NB4 (cell line): ENCODE measurements at places on chromosomes 2 and 18.

GRCh38 chr2:171008550-171009205, 79.6 kb downstream of the GORASP2 start:
- DNase-seq: no peak

GRCh38 chr18:48800466-48800865, 150.3 kb downstream of the SMAD7 start:
- DNase-seq: no peak

- DNase-seq: no peak
Measured at GRCh38 chr2:157902692-157903091, 26.6 kb upstream of the ACVR1 start.

DNA sequence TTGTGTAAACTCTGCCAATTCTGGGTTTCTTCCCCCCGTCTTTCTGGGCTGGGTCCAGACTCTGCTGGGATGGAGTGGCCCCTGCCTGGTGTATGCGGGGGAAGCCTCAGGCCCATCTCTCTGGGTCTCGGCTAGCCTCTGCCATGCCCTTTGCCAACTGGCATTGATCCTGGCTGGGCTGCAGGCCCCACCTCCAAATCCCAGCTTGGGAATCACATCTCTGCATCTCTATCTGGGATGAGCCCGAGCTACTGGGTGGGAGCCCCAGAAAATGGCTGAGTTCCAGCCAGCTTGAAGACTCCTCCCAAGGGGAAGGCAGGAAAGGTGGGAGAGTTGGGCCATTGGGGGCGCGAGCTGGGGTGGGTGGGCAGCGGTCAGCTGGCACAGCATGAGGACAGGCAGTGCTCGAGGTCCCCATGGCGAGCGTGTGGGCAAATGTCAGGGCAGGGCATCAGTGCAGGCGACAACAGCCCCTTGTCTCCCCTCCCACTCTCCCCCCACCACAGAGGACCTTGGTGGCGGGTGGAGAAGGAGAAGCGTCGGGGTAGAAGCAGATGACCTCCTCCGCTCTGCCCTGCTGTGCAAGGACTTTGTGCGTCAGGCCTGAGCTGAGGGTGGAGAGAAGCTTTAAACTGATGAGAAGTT, 139.4 kb downstream of the ASB1 start:
- no peak for DNase-seq

DNA sequence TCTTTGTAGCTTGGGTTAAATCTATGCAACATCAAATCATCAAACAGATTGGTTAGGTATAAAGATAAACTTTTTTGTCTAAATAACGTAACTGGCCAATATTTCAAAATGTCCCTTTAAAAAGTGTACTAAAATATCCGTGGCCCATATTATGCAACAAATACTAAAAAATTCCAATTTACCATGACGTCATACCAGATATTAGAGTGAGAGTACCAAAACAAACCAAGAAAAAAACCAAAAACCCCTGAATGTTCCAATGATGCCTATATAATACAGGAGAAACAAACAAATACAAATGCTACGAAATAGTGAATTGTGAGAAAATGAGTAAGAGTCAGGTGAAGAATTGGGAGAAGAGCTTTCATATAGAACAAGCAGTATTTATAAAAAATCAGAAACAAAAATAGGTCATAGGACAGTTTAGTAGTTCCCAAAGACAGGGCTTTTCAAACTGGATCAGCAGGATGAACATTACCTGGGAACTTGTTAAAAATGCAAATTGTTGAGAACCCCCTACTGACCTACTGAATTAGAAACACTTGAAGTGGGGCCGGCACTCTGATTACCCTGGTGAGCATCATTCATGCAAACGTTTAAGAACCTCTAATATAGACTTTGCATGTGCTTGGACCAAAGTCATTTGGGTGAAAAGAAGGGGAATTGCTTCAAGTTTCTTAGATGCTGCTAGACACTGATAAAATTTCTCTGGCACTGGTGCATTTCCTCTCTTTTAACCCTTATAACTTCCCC, 753.7 kb downstream of the DSC3 start:
- no peak for DNase-seq

- peak; percentile 25 for DNase-seq
Measured at GRCh38 chr2:232479341-232480200, 8.1 kb downstream of the ECEL1 start.

- no peak for DNase-seq
Measured at GRCh38 chr2:28662468-28663181, 89.0 kb upstream of the PPP1CB start.

GRCh38 chr2:176484838-176485237, 215.6 kb downstream of the MTX2 start:
- no peak for DNase-seq

- DNase-seq: no peak
Measured at GRCh38 chr18:76432970-76433767, 61.9 kb downstream of the ZNF516 start.

GRCh38 chr2:230472621-230473018, 56.6 kb downstream of the SP100 start:
- DNase-seq: peak; percentile 67

- no peak for DNase-seq
Measured at GRCh38 chr2:197033222-197033621, 106.7 kb upstream of the PGAP1 start.

DNA sequence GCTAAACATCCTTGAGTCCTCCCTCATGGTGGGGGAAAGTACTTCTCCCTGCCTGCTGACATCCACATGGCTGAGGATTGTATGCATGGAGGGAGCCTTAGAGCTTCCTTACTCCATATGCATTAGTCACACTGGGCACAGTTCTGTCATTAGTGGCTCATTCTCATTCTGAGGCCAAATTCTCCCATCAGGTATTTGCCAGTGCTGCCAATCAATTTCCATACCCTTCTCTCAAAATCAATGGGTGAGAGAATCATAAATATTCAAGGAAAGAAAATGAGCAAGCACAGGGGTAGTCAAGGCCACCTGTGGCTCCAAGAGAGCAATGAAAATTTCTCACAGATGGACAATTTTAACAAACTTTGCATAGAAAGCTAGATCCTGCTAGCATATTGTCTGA, 422.6 kb upstream of the SETBP1 start:
- no peak for DNase-seq

DNA sequence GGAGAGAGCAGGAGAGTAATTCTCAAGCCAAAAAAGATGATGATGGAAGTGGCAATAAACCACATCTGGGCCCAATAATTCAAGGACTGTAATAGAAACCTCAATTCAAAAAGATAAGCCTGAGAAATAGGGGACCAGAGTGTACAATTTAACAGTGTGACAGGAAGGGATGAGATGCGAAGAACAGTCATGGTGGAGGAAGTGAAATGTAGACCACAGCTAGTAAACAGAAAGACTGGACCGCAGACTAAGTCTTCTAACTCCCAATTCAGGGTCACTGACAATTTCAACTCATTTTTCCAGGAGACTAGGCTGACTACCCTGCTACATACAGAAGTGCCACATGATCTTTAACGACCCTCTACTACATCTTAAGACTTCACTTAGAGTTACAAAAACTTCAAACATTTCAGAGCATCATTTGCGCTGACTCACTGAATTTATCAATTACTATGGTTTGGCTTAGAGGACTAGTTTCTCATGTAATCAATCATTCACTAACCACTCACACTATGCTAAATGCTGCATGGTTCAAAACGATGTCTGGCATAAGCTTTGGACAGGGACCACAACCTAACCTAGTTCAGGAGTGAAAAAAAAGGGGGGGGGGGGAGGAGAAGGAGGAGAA, 9.0 kb downstream of the CUL3 start:
- peak; percentile 33 for DNase-seq

- DNase-seq: peak; percentile 76
Measured at GRCh38 chr2:84856787-84857186, 24.1 kb downstream of the TRABD2A start.

DNA sequence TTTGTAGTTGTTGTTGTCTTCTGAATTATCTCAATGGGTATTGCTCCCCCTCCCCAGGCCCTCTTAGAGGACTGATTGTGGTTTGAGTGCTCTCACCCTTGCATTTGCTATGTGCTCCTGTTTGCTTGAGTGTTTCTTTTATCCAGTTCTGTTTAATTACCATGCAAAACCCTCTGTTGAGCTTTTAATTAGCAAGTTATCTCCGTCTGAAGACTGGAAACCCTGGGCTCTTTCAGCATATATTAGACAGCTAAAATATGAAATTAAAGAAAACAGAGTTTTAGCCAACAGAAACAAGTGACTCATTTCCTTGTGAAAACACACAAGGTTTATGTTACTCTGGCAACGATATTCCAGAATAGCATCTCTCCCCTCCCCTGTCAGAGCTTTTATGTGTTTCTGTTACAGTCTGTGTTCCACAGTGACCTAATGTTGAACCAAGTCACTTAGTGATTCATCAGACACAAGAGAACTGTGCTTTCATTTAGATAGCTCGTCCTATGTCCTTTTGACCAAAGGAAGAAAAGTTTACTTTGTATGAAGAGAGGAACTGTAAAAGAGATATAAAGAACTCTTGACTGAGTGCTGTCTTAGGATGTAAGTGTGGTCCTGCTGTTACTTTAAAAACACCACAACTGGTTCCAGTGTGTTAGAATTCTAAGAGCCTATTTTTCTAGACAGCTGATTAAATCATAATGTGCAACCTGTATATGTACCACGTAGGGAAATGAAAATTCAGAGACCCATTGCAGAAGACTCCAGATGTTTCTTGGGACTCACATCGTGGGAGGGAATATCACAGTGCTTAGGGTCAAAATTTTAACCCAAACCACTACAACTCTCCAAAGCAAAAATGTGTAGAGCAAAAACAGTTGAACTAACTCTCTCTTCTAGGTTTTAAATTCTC, 172.8 kb upstream of the RBMS1 start:
- peak; percentile 85 for DNase-seq

DNA sequence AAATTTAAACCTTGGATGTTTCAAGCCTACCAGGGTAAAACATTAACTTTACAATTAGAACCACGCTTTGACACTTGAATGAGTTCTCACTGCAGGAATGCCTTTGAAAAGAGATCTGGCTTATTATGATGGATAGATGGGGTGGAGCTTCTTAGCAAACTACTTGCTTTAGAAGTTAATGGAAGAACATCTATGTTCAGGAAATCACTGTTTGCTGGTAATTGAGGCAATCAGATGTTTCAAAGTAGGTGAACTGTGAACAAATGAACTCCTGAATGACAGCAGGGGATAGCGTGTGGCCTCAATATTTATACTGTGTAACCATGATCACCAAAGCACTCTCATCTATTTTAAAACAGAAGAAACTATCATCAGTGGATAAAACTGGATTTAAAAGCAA, 383.6 kb downstream of the PIK3C3 start:
- DNase-seq: no peak

DNA sequence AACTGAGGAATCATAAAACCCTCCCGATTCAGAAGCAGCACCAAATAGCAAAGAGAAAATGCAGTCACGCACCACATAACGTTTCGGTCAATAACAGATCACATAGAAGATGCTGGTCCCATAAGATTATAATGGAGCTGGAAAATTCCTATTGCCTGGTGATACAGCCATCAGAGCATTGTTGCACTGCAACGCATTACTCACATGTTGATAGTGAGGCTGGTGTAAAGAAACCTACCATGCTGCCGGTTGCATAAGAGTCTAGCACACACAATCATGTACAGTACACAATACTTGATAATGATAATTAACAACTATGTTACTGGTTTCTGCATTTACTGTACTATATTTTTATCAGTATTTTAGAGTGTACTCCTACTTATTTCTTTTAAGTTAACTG, 32.5 kb downstream of the RNF152 start:
- no peak for DNase-seq

DNA sequence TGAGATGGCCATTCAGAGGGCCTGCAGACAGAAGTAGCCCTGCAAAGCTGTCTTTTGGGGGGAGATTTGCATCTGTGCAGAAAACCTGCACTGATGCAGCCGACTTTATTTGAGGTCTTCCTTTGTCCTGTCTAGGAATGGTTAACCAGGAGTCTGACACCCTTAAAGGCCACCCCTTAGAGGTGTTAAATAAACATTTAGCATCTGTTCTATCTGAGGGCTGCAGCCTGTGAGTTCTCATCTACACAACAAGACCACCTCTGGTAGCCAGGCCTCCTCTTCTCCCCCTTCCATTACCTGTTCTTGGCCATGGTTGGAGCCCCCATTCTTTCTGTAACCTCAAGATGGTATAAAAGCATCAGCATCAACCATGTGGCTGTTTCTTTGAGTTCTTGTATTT, 214.4 kb upstream of the HS6ST1 start:
- DNase-seq: no peak

DNA sequence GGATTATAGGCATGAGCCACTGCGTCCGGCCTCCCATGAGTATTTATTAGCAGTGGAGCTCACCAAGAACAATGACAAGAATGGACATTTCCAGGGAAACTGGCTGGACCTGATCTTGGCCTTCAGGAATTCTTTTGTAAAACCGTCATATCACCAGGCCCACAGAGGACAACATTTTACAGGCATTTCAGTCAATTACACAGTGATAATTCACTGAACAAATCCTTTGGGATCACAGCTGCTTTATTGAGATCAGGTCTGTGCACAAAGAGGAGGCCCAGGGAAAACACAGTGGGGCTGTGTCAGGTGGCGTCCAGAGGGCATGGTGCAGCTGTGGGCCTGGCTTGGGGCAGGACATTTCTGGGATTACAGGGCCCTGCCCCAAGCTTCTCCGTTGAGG, 30.1 kb upstream of the GTF2A1L start:
- no peak for DNase-seq

GRCh38 chr2:193988784-193989183, 1668.2 kb upstream of the SLC39A10 start:
- no peak for DNase-seq

GRCh38 chr18:79945118-79946042, 6.1 kb downstream of the SLC66A2 start:
- no peak for DNase-seq

DNA sequence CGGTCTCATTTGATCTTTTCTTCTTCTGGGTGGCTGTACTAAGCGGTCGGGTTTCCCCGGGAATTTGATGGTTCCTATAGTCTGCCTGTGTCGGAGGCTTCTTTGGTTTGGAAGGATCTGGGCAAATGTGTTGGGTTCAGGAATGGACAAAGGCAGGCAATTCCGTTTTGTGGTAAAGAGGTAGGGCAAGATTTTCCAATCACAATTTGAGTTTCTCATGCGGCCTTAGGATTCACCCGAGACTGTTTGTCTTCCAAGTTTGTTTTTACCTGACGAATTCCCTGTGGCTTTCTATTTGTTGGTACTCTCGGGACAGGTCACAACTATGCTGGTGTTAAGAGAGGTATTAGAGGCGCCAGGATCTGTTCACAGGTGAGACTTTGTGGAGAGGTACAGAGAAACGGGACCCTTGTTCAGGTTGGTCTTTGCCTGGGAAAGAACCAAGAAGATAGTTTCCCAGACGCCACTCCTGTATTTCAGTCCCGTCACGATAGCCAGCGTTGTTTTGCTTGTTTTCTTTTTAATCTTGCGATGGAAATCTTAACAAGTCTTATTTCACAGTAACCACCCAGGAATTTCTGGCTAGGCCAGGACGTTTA, 3.0 kb downstream of the SP5 start:
- DNase-seq: no peak

GRCh38 chr2:68932402-68932801, 20.3 kb downstream of the GKN2 start:
- no peak for DNase-seq

- DNase-seq: no peak
Measured at GRCh38 chr18:21264651-21265050, 22.6 kb downstream of the GREB1L start.

- no peak for DNase-seq
Measured at GRCh38 chr18:41731884-41732283, 223.2 kb upstream of the PIK3C3 start.

GRCh38 chr2:126145752-126146151, 510.2 kb upstream of the GYPC start:
- no peak for DNase-seq
